HS-5 (cell line): ENCODE measurements at places on chromosomes 7 and 10.

DNA sequence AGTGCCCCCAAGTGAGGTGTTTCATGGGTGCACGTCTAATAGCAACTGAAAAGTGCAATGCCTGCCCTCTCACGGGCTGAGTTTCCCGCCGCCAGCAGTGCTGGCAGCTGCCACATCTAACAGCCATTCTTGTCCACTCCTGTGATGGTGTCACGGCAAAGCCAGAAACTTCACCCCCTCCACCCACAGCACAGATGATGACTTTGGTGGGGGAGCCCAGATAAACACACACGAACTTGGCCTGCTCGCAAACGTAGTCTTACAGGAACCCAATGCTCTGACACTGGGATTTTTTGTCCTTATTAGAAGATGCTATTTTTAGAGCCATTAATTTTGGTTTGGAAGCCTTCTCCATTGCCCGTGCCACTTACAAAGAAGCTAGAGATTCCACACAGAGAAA is 26.7 kb downstream of the CPXM2 start:
- no peak for DNase-seq

DNA sequence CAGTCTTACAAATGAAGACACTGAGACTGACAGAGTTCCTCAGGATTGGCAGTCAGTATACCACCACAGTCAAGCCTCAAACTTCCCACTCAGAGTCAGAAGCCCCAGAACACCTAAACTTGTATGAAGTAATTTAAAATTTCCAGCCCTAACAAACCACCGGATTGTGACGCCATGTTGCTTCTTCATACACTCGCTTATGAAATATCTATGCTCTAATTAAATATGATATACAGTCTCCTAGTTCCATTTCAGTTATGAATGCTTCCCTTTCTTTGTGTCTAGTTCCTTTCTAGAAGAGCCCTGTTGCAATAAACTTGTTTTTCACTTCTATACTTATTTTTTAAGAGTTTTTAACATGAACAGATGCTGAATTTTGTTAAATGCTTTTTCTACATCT is 172.0 kb upstream of the NOBOX start:
- no peak for DNase-seq

- no peak for DNase-seq
Observed at GRCh38 chr10:122249303-122249850, 21.7 kb upstream of the BTBD16 start.

GRCh38 chr10:54799506-54799905 is 1.5 kb downstream of the PCDH15 start:
- DNase-seq = no peak

- DNase-seq = no peak
Observed at GRCh38 chr7:146172112-146172511, 55.5 kb downstream of the CNTNAP2 start.

DNA sequence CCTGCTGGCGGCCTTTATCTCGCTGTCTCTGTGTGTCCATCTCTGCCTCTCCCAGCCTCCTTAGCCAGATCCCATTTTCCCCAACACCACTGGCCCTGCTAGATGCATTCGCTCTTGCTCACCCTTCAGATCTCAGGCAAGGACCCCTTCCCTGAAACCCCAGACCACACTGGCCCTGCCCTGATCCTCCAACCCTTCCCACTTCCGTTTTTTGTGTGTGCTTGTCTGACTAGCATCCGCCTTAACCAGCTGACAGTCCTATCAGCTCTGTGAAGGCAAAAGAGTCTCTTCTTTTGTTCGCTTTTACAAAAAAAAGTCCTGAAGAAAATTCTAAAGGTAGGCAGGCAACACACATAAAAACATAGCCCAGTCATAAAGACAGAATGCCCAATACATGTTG is 28.7 kb downstream of the CHST15 start:
- no peak for DNase-seq

GRCh38 chr7:27863880-27864279 is 123.9 kb downstream of the TAX1BP1 start:
- DNase-seq = no peak

GRCh38 chr7:39622609-39623008 is 763 bp upstream of the RALA start:
- DNase-seq = no peak

DNA sequence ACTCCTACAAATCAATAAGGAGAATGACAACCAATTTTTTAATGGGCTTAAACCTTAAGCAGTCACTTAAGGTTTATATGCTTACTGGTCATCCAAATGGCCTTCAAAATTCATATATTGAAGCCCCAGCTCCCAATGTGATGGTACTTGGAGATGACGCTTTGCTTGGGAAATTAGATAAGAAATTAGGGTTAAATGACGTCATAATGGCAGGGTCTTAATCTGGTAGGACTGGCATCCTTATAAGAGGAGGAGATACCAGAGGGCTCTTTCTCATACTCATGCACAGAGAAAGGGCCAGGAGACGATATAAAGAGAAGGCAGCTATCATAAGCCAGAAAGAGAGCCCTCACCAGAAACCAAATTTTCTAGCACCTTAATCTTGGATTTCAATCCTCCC is 350.8 kb upstream of the NFE2L3 start:
- DNase-seq = no peak

GRCh38 chr7:81776161-81776560 is 6.3 kb upstream of the HGF start:
- no peak for DNase-seq

DNA sequence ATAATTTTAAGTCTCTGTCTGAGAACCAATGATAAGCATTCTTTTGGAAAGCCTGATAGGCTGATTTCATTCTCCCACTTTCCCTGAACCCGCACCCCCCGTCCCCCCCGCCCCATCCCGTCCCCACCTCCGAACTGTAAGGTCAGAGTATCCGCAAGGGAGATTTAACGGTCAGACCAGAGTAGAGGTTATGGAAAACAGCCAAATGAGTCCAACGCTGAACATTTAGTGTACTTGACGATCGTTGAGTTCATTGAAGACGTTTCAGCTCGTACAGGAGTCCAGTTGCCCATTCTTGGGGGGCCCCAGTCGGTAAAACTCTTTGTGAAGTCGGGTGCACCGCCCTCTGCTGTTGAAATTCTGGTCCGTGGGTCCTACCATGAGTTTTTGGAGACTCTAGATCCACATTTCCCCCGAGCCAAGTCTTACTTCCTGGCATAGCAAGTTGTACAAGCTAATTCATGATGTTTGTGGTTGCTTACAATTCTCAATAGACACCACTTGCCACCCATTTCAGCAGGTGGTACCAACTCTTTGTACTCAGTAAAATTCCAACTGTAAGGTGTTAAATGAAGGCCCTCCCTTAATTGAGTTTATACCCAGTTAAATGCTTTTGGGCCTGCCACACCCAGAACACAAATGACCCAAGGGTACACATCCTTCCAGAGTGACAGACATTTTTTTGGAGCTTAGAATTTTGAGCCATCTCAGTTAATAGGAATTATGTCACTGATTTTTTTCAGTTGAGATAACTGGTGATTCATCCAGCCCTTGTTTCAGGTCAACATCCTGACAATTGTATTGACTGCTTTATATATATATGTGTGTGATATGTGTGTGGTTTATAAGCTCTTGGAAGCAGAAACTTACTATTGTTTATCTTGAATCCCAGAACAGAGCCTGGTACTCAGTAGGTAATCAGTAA is 1.2 kb downstream of the MARCHF5 start:
- DNase-seq = peak; percentile 34

DNA sequence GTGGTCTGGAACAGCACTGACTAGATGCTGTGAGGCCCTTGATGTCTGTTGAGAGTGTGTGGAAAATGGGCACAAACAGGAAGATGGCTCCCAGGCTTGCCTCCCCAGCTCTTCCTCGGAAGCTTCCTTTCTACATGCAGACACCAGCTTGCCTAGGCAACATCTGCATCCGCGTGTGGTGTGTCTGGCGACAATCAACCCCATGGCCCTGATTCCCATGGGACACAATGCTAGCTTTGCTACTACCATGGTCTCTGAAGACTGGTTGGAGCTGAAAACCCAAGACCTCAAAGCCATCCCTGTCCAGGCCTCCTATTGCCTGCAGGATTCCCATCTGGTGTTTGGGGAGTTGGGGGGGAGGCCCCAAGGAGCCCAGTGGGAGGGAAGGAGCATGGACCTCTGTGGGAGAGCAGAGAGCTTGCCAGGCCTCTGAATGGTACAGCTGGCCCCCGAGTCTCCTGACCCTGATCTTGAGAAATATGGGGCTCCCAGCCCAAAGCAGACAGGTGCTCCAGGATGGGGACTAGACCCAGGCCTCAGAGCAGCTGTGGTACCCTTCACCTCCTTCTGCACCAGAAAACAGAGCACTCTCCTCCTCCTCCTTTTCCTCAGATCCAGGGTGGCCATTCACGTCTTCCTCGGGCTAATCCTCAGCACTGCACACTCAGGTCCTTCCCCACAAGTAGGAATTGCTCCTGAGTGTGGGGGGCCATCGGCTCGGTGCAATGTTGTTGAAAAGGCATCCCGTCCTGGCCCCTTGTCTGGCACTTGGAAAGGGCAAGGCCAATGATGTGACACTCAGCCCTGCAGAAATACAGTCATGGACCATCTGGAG is 57.6 kb downstream of the ARHGAP22 start:
- DNase-seq = no peak

GRCh38 chr10:42921951-42922350 is 139.4 kb downstream of the BMS1 start:
- no peak for DNase-seq

DNA sequence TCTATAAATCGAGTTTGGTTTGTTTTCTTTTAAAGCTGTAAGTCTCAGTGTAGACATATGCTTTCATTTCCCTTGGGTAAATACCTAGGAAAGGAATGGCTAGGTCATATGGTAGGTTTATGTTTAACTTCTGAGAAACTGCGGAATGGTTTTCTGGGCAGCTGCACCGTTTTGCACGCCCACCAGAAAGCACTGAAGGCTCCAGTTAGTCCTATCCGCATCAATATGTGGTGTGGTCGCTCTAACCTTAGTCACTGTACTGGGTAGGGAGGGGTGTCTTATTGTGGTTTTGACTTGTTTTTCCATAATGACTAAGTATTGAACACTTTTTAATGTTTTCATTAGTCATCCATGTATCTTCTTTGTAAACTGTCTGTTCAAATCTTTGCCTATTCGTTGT is 279.5 kb upstream of the AKR1E2 start:
- no peak for DNase-seq

DNA sequence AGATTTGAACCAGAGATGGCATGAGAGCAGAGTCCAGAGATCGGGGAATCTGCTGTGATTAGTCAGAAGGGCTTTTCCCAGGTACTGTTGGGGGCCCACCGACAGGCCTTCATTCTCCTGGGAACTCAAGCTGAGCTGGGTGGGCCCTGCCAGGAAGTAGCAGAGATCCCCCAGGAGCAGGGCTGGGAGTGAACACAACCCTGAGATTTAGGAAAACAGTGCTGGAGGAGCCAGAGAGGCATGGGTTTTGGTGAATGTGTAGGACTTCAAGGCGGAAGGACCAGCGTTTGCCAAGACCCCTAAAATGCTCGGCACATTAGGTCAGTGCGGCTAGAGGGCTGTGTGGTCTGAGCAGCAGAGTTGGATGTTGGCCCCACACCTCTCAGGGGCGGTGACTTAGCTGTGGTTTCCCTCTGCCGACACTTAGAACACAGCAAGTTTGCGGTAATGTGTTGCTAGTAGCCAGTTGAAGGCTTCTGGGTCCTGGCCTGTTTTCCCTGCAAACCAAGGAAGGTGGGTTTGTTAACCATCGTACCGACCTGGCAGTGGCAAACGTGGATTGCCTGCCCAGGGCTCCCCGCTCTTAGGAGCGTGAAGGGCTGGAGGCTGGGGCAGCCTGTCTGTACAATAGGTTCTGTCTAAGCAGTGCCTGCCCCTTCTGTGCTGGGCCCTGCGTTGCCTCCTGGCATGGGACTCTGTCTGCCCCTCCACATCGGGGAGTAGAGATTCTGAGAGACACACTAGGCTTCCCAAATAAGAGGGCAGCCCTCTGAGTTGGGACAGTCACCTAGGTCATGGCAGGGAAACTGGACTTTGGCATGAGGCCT is 14.0 kb downstream of the NACAD start:
- no peak for DNase-seq
